ENCODE measurements at places on chromosomes 13 and 19. TPM values are rescaled to one million over a fixed set of nuclear protein-coding genes. Genes with fewer than 3 reads are reported as not detected.

GRCh38 chr19:16143399-16144215, at the start of gene HSH2D:
Gene HSH2D (plus strand): TSS chr19:16143685. CDS start chr19:16148751, 5,066 bp downstream.
- peaks cover 8% of the 10 kb centered on the region for H3K36me3 ChIP-seq
- DNase-seq: peak; percentile 96
- peak within 1 kb of the TSS; percentile 80 for H3K27ac ChIP-seq
- H3K4me3 ChIP-seq: peak within 1 kb of the TSS; percentile 89

DNA sequence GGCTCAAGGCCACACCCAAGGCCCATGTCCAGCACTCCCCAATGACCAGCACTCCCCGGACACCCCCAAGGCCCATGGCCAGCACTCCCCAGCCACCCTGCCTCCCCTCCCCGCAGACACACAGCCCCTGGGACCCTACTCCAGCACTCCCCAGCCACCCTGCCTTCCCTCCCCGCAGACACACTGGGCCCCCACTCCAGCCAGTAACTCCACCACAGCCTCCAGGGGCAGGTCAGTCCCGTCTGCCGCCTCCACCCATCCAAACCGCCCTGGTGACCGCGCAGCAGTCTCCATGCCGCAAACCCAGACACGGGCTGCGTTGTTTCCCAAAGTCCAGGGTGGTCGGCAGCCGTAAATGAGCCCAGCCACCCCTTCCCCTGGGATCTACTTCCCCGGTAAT, 70.7 kb downstream of the SPACA7 start:
- no peaks in the 10 kb centered on the region for H3K4me1 ChIP-seq
- no peak overlapping the region for H3K4me3 ChIP-seq
- no peaks in the 10 kb centered on the region for H3K36me3 ChIP-seq
- no peak overlapping the region for H3K27ac ChIP-seq
- H3K27me3 ChIP-seq: no peaks in the 10 kb centered on the region
- no peak for DNase-seq

DNA sequence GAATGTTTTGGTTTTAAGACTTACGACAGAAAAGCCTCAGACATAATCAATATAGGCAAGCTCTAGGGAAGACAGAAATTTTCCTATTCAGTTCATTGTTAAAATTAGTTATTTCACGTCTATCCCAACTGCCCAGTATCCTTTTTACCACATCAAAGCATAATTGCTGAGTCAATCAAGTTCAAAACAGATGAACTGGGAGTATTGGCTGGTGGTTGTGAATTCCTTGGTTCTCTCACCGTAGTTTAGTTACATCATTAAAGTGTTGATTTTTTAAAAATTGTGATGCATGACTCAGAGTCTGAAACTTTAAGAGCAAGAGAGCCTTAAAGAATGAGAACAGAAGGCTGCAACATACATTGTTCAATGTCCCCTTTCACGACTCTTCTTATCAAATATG, 143.3 kb upstream of the FREM2 start:
- no peaks in the 10 kb centered on the region for H3K36me3 ChIP-seq
- no peak overlapping the region for H3K4me3 ChIP-seq
- no peak overlapping the region for H3K27ac ChIP-seq
- no peak for DNase-seq

DNA sequence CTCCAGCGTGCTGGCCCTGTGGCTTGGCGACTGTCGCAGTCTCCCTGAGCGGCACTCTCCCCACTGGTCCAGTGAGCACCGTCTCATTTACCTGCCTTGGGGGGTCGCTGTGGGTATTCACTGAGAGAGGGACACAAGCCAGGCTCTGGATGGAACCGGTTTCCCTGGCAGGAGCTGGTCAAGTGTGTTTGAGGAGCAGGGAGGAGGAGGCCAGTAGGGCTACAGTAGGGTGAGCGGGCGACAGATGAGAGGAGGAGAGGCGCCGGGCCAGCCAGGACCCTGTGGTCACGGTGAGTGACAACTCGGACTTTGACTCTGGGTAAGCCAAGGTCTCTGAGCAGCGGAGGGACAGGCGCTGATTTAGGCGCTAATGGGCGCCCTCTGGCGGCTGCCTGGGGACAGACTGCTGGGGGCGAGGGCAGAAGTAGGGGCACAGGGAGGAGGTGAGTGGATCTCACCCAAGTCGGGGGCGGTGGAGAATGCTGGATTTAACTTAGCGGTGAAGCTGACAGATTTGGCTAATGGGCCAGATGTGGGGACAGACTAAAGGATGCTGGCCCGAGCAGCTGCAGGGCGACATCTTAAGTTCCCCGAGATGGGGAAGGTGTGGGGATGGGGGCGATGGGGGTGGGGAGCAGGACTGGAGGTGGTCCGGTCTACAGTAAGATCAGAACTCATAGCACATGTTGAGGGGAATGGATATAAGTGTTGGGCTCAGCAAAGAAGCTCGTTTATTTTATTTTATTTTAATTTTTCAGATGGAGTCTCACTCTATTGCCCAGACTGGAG, 4.7 kb upstream of the PRMT1 start:
- no peak overlapping the region for H3K4me3 ChIP-seq
- no peak overlapping the region for H3K27ac ChIP-seq
- peak; percentile 74 for DNase-seq

DNA sequence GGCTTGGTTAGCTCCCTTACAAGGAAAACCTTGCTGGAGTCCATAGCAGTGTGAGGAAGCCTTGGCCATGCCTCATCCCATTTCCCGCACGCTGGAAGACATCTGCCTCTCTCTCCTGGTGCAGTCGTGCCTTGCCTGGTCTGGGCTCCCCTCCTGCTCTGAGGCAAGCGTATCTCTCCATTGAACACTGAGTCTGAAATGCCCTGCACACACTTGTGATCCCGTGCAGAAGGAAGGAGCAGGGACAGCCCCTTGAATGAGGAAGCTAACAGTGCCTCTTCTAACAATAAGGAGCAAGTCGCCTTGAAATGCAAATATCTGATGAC, 407 bp upstream of the ZNF440 start:
- H3K4me3 ChIP-seq: peak overlapping the region; percentile 87
- peaks cover 4% of the 10 kb centered on the region for H3K4me1 ChIP-seq
- H3K27me3 ChIP-seq: no peaks in the 10 kb centered on the region

DNA sequence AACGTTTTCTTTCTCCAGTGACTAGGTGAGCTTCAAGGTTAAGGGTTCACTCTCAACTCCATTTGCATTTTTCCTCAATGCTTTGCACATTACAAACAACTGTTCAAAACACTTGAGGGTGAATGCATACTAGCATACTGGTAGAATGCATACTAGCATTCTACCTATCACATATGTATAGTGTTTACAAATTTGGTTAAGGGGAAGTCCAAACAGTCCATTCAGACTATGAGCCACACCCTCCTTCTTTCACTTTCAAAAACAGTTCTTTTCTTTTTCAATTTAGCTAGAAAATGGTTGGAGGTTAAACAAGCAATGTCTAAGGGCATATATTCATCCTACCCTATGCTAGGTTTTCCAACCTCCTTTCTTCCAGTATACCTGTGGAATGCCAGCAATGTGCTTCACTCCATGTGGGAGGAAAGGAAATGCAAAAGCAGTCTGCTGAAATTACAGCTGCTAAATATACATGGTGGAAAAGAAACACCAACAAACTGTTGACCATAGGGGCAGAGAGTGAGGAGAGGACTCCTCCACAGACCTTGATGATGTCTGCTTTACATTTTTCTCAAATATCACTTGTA, 102.6 kb downstream of the DOCK9 start:
- peak overlapping the region; percentile 9 for H3K27ac ChIP-seq
- H3K4me3 ChIP-seq: peak overlapping the region; percentile 47
- peaks cover 51% of the 10 kb centered on the region for H3K36me3 ChIP-seq
- no peaks in the 10 kb centered on the region for H3K27me3 ChIP-seq
- peaks cover 13% of the 10 kb centered on the region for H3K4me1 ChIP-seq

DNA sequence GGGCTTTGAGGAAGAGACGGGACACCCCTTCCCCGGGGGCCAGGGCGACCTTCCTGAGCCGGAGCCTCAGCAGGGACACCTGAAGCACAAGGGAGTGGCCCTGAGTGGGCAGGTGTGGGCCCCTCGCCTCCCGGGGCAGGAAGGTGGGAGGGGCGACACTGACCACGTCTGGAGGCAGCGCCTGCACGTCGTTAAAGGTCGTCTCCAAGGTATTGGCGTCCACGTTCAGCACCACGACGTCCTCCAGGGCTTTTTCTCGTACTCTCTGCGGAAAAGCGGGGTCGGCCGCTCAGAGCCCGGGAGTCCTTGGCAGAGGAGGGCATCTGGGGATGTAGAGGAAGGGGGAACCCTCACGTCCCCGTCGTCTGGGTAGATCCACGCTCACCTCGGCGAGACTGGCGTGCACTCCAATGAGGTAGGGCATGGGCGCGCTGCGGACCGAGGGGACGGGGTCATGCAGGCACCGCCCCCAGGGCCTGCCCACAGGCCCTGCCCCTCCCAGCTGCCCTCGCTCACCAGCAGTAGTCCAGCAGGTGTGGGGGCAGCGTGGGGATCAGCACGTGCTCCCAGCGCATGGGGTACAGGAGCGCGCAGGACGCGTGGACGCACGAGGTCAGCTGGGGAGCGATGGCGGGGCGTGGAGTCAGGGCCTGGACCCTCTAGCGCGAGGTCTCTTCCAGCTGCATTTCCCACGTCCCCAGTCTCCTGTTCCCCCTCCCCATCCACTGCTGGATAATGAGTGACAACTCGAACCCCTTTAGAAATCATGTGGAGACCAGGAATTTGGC, 6.1 kb downstream of the DENND1C start:
- H3K27me3 ChIP-seq: no peaks in the 10 kb centered on the region
- no peak for DNase-seq

- H3K4me1 ChIP-seq: peaks cover 8% of the 10 kb centered on the region
- H3K27ac ChIP-seq: no peak overlapping the region
Measured at GRCh38 chr13:30340331-30341250, 33.2 kb upstream of the KATNAL1 start.

DNA sequence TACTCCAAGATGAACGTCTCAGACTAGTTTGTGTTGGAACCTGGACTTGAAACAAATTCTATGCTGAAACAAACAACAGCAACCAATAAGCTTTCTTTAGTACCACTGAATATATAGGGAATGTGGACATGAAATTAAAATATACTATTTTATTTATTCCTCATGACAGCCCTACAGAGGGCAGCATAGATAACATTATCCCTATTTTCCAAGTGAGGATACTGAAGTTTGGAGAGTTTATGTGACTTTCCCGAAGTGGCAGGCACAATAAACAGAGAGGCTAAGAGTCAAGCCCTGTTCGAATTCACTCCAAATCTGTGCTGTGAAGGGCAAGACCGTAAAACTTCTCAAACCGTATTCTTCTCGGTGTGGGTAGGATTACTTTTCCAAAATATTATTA, 509.9 kb upstream of the GPC6 start:
- no peaks in the 10 kb centered on the region for H3K4me1 ChIP-seq
- no peak overlapping the region for H3K27ac ChIP-seq
- no peaks in the 10 kb centered on the region for H3K27me3 ChIP-seq
- H3K36me3 ChIP-seq: no peaks in the 10 kb centered on the region
- DNase-seq: no peak
- no peak overlapping the region for H3K4me3 ChIP-seq

- no peak for DNase-seq
- no peaks in the 10 kb centered on the region for H3K27me3 ChIP-seq
- no peak overlapping the region for H3K4me3 ChIP-seq
- H3K27ac ChIP-seq: no peak overlapping the region
- no peaks in the 10 kb centered on the region for H3K36me3 ChIP-seq
- H3K4me1 ChIP-seq: no peaks in the 10 kb centered on the region
Measured at GRCh38 chr13:93865235-93865634, 614.2 kb downstream of the DCT start.

DNA sequence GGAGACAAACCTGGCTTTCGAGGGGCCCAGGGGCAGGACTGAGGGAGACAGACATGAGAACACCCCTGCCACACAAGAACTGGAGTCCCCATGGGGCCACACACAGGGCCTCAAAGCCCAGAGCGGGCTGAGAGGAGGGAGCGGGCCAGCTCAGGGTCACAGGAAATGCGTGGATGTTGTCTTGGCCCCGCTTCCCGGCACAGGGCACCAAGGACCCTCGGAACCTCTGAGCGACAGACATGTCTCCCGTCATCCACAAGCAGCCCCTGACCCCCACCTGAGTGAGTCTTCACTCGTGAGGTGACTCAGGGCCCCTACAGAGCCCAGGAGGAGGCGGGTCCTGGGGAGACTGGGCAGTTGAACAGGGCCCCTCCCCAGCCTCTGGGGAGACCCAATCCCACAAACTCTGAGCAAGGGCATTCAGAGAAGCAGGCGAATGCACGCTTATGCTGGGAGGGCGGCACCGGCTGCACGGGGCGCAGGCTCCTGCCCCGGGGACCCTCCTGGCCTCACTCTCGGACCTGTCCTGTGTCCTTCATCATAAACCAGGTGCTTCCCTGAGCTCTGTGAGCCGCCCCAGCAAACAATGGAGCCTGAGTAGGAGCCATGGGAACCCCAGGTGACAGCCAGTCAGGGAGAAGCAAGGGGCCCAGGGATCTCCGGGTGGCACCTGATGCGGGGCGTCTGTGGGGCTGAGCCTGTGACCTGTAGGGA, 20.1 kb downstream of the SGTA start:
- H3K27ac ChIP-seq: no peak overlapping the region
- DNase-seq: no peak
- no peak overlapping the region for H3K4me3 ChIP-seq

GRCh38 chr19:55242517-55242916, 14.0 kb upstream of the TMEM86B start:
- H3K27ac ChIP-seq: no peak overlapping the region
- H3K36me3 ChIP-seq: peaks cover 94% of the 10 kb centered on the region
- H3K4me1 ChIP-seq: peaks cover under 1% of the 10 kb centered on the region
- DNase-seq: no peak
- H3K4me3 ChIP-seq: no peak overlapping the region
- no peaks in the 10 kb centered on the region for H3K27me3 ChIP-seq

DNA sequence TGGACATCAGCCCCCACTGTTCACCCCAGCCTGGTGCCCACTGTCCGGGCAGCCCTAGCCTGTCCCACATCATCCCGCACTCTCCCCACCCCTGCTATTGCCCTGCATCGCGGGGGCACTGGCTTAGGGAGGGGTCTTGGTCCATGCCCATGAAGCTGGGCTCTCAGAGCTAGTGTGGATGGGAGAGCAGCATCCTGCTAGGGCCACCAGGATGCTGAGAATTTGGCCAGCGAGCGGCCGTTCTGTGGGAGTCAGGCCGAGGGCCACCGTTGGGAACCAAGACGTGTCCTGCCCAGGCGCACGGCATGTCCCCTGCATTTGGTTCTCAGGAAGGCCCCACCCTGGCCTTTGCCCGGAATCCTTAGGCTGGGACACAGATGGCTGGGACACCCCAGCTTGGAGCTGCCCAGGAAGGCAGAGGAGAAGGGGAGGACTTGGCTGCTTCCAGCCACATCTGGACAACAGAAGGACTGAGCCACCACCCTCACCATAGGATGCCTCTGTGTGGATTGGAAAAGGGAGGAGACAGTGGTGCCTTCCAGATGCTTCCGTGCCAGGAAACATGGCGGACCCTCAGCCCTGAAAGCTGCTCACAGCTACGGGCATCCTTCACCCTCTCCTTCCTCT, 14.6 kb downstream of the ADGRE5 start:
- H3K4me1 ChIP-seq: no peaks in the 10 kb centered on the region
- H3K27ac ChIP-seq: no peak overlapping the region
- no peaks in the 10 kb centered on the region for H3K27me3 ChIP-seq
- no peak overlapping the region for H3K4me3 ChIP-seq
- DNase-seq: no peak
- H3K36me3 ChIP-seq: peaks cover 81% of the 10 kb centered on the region

GRCh38 chr19:34722353-34722752, 11.7 kb upstream of the ZNF181 start:
- H3K4me1 ChIP-seq: no peaks in the 10 kb centered on the region
- no peak overlapping the region for H3K4me3 ChIP-seq
- DNase-seq: no peak
- no peaks in the 10 kb centered on the region for H3K36me3 ChIP-seq
- no peak overlapping the region for H3K27ac ChIP-seq

ZSCAN18 gene
- 17.7 TPM for polyA plus RNA-seq

PODNL1 gene
- polyA plus RNA-seq: not detected

ZNF382 gene
- 6.7 TPM for polyA plus RNA-seq

ZNF793 gene
- 2.2 TPM for polyA plus RNA-seq

PET100 gene
- 236 TPM for polyA plus RNA-seq
